ENCODE measurements at places on chromosomes 6 and 20.

GRCh38 chr6:101090281-101090680, 209.2 kb upstream of the ASCC3 start:
- no peaks in the 10 kb centered on the region for H3K36me3 ChIP-seq
- H3K27me3 ChIP-seq, result no peaks in the 10 kb centered on the region
- no peak overlapping the region for H3K4me3 ChIP-seq

GRCh38 chr6:20866935-20867703, 332.9 kb downstream of the CDKAL1 start:
- no peak for DNase-seq
- H3K4me1 ChIP-seq, result peaks cover 13% of the 10 kb centered on the region
- H3K36me3 ChIP-seq, result no peaks in the 10 kb centered on the region
- no peak overlapping the region for H3K4me3 ChIP-seq

DNA sequence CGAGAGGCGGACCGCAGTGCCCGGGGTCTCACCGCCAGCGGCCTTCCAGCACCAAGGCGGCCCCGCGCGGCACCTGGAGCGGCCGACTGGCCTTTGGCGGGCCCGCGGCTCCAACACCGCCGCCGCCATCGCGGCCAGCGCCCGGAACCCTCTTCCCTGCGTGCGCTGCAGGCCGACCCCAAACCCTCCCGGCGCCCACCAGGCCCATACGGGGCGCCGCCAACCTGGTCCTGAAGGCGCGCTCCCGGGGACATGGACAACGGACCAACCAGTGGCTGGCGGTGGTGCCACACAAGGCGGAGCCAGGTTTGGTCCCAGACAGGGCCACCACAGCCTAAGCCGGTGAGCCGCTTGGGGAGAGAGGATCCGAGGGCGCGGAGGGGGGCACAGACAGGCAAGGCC, 1514.8 kb upstream of the DEFB115 start:
- no peak for DNase-seq
- no peaks in the 10 kb centered on the region for H3K4me1 ChIP-seq
- no peaks in the 10 kb centered on the region for H3K36me3 ChIP-seq
- no peak overlapping the region for H3K27ac ChIP-seq
- H3K4me3 ChIP-seq, result no peak overlapping the region
- H3K27me3 ChIP-seq, result no peaks in the 10 kb centered on the region

DNA sequence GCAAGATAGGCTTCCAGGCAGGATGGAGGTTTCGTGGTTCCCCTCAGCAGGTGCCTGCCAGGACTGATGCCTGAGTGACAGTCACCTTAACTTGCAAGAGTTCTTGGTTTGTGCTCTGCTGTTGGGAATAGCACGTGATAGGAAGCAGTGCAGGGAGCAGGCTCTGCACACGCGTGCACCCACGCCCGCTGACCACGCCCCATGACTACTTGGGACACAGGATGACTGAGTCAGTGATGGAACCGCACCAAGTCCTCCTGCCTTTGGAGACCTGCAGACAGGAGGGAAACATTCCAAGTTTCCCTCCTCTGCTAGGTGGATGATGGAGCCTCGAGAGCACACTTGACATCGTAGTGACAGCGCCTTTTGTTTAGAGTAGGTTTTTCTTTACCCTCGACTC, 164.2 kb downstream of the DTNBP1 start:
- H3K36me3 ChIP-seq, result peaks cover 5% of the 10 kb centered on the region
- H3K27ac ChIP-seq, result no peak overlapping the region
- DNase-seq, result no peak

DNA sequence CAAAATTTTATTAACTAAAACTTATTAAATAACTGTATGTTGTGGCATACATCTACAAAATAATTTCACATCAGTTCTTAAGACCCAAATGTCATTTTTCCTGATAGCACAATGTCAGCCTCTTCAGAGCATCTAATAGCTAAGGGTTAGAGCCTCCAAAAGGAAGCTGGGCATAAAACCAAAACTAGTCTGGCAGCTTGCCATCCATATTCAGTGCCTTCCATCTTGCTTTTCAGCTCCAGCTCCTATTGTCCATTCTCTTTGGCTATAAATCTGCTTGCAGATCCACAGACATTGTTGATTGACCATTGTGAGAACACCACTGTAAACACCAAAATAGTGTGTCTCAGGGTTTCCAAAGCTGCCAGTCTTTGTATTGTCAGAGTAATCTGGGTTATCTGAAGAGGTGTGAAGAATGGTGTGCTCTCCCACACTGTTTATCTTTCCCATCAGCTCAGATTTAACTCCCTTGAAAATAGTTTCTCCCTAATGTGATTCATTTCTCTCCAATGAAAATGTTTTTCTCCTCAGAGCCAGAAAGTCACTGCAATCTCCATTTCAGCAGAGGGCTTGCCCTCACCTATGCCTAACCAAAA, 154.8 kb upstream of the KCNQ5 start:
- H3K4me1 ChIP-seq, result no peaks in the 10 kb centered on the region
- no peak overlapping the region for H3K4me3 ChIP-seq
- no peaks in the 10 kb centered on the region for H3K27me3 ChIP-seq
- DNase-seq, result no peak
- H3K27ac ChIP-seq, result no peak overlapping the region
- no peaks in the 10 kb centered on the region for H3K36me3 ChIP-seq

DNA sequence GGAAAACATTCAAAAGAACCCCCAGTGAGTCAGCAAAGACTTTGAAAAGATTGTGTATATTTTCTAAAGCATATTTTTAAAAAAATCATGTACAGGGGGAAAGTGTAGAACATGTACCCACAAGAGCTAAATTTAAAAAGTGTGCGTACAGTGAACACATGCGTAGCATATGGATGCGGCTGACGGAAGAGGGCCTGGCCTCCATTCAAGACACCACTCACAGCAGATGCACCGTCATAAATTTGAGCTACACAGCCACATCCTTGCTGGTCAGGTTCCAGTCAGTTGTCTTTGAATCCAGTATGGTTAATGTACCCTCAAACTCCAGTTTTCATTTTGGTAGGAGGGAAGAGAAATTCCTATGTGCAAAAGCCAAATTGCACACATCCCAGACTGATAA, 54.3 kb upstream of the SPACA1 start:
- H3K36me3 ChIP-seq, result no peaks in the 10 kb centered on the region
- no peaks in the 10 kb centered on the region for H3K27me3 ChIP-seq
- no peak overlapping the region for H3K4me3 ChIP-seq
- no peaks in the 10 kb centered on the region for H3K4me1 ChIP-seq

DNA sequence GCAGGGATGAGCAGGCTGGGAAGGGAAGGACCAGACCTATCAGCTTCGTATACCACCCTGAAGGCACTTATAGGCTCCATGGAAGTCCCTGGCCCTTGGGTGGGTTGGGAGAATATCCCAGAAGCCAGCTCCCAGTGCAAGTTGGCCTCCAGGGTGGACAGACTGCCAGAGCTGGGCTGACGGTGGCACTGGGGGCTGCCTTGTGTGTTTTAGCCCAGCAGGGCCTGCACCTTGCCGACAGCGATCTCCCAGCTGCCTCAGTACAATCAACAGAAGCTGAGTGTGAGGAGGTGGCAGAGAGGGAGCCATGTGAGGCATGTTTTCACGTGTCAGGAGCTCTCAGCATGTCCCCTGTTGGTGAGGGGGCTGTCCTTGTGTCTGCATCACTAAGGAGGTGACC, 159.5 kb downstream of the VEGFA start:
- no peak overlapping the region for H3K27ac ChIP-seq
- H3K4me1 ChIP-seq, result peaks cover 2% of the 10 kb centered on the region
- no peaks in the 10 kb centered on the region for H3K36me3 ChIP-seq
- no peak overlapping the region for H3K4me3 ChIP-seq
- H3K27me3 ChIP-seq, result no peaks in the 10 kb centered on the region
- no peak for DNase-seq

DNA sequence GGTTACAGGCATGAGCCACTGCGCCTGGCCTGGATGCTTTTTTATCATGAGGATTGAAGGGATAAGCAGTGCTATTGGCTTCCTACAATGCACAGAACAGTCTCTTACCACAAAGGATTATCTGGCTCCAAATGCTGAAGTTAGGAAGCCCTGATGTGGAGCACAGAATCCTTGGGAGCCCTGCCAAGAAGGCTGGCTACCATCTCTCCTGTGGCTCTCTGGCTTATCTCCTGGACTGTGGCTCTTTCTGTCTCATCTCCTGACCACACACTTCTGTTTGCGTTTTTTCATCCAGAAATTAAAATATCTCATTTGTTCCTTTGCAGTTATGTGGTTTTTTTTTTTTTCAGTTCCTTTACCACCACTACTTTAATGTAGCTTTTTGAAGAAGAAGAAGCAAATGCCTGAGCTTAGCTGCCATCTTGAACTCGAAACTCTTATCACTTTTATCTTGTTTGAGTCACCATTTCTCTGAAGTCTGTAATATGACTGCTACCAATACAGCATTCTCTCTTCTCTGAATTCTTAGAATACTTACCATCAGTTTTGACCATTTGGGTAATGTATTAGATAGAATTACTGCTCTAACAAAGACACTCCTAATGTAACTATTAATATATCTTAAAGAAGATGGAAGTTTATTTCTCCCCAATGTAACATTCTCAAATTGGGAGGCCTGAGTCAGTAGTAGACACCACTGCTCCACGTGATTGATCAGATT, 1044.7 kb downstream of the KIF16B start:
- H3K4me3 ChIP-seq, result no peak overlapping the region
- no peak for DNase-seq
- H3K4me1 ChIP-seq, result no peaks in the 10 kb centered on the region
- no peaks in the 10 kb centered on the region for H3K36me3 ChIP-seq
- no peaks in the 10 kb centered on the region for H3K27me3 ChIP-seq

DNA sequence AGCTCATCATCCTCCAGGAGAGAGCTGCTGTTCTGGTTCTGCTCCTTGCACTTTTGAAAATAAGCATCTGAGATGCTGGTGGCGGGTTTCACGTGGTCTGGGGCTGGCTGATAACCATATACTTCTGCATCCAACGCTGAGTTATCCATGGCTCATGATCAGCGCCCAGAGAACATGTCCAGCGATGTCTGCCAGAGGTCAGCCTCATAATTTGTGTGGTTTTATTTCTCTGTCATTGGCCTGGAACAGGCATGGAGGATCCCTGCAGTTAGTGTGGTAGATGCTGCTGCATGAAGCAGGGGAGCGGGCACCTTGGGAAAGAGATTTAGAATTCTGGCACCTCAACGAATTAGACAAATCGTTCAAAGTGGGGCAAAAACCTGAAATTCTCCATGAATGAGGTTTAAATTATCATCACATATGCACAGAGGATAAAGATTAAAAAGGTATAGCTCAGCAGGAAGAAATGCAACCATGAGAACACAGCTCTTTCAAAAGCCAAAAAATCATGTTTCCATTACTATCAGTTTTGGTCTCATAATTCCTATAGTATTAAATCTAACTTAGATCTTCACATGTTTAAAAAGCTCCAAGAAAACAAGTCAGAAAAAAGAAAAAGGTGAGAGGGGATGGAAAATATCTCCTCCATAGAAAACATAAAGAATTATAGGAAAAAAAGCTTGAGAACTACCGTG, 157.2 kb downstream of the SOD2 start:
- H3K27ac ChIP-seq, result no peak overlapping the region
- H3K36me3 ChIP-seq, result no peaks in the 10 kb centered on the region
- no peak for DNase-seq
- H3K27me3 ChIP-seq, result peaks cover 3% of the 10 kb centered on the region

GRCh38 chr6:89287351-89288028, 27.6 kb downstream of the GABRR2 start:
- H3K4me1 ChIP-seq, result no peaks in the 10 kb centered on the region
- H3K27ac ChIP-seq, result no peak overlapping the region
- DNase-seq, result no peak
- H3K27me3 ChIP-seq, result no peaks in the 10 kb centered on the region
- H3K4me3 ChIP-seq, result no peak overlapping the region

DNA sequence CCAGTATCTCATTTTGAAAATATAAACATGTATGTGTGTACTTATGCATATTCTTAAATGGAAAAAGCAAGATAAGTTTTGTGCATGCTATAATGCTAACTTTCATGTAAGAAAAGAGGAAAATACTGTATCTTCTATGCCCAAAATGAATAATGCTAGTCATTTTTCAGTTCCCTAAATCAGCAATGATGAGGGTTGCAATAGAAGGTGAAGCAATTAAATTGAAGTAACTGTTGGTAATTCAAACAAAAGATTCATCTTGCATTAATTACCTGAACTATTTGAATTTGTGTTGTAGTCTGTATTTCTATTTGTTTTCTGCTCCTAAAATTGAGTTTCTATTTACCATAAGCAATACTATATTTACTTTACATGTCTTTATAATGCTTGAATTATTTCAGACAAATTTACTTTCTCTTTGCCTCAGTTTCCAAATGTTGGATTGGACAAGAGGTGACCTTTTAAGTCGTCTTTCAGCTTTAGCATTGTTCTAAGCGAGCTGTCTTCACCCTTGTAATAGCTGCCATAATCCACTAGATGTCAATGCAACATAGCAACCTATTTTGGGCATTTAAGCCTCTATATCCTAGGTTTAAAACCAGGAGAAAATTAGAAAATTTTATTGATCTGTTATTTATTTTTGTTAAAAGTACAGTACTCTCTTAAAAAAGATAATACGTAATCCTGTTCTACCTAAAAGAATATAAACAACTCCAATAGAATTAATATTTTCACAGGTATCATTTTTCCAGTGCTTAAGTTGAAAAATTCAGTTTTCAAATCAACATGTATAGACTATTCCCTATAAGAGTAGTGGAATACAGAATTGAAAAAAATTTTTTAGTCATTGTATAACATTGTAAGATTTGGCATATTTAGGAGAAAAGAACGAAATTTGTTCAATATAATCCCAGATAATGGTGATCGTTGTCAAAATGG, 52.3 kb upstream of the IFNGR1 start:
- no peak for DNase-seq
- H3K4me1 ChIP-seq, result no peaks in the 10 kb centered on the region
- no peaks in the 10 kb centered on the region for H3K36me3 ChIP-seq
- H3K4me3 ChIP-seq, result no peak overlapping the region
- no peak overlapping the region for H3K27ac ChIP-seq

DNA sequence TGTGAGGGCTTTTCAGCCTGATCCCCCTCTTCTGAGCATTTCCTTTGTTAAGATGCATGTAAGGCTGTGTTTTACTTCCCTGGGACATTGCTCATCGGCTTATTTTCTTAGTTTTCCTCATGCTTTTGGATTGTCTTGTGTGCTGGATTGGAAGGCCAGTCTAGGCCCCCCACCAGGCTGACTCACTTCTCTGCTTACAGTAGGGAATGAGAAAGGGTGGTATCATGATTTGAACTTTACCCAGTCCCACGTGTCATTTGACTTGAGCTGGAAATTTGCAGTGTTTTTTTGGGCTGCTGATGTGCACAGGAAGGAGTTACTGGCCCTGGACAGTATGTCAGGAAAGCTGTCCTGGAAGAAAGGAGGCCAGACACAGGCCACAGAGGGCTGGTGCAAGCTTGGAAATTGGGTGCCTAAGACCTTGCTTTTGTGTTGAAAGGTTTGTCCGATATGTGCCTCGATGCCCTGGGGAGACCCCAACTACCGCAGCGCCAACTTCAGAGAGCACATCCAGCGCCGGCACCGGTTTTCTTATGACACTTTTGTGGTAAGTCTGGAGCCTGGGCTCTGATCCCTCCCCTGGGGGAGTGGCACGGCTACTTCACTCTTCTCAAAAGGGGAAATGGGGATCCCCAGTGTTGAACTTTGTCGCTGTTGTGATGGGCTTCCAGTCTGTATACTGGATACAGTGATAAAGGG, 12.8 kb downstream of the RNF114 start:
- H3K27ac ChIP-seq, result no peak overlapping the region
- no peaks in the 10 kb centered on the region for H3K27me3 ChIP-seq
- no peaks in the 10 kb centered on the region for H3K4me1 ChIP-seq
- no peak for DNase-seq

Data from liver (tissue), 10 donors.